ENCODE measurements at places on chromosomes 4 and X.

DNA sequence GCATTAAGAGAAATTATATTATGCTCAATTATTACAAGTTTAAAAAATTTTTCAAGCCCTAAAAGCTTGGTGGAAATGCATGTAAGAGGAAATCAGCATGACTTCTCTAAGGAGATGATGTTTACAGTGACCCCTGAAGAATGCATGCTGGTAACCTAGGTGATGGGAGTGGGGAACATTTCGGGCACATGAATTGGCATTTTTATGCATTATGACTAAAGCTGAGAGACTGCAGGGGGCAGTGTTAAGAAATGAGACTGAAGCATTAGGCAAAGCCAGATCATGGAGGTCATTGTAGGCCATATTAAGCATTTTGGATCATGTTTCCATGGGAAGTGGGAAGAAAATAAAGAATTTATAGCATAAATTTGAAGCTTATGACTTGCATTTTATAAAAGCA, 421.3 kb downstream of the FAT4 start:
- DNase-seq, result no peak

DNA sequence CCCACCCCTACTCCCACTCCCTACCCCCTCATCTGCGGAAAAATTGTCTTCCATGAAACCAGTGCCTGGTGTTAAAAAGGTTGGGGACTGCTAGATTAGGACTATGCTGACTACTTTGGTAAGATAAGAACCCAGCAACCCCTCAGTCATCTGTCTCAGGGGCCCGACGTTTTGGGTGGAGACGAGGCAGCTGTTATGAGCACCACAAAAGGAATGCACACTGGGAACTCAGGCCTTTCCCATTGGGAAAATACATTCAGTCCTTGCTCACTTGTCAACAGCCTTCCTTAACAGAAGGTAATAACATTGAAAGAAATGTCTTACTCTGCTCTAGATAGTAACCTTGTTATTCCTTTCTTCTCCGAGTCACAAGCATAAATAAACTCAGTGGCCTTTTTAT, 310.8 kb downstream of the AFF2 start:
- peak; percentile 6 for DNase-seq

DNA sequence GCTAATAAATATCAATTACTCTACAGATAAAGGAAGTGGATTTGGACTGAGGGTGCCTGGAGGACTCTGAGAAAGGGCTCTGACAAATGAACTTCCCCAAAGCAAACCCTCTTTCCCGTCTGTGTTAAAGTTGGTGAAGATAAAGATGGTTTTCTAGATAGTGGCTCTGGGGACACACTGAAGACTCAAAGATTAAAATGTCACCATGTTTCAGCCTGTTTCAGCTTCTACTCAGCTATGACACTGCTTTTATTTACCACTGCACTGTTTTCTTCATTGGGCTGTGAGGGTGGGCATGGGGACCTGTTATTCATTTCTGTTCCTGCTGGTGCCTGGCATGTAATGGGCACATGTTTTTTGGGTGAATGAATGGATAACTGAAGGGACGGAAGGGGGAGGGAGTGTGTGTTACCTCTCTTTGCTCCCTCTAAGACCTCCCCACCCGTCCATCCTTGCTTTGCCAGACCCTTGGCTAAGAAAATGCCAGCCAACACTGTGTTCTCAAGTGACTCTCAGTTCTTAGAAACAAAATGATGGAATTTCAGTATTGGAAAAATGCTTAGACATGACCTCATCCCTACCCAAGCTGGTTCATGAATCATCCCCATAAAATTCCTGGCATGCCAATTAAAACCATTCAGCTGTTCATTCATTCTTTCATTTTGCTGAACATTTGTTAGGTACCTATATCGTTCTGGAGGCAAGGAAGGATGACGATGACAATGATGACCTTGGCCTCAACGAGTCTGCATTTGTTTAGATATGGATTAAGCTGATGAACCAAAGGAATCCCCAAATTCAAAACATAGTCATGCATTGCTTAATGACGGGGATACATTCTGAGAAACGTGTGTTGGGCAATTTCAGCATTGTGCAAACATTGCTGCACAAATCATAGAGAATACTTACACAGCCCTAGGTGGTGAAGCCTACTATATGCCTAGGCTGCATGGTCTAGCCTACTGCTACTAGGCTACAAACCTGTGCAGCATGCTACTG, 13.4 kb upstream of the STK32B start:
- DNase-seq, result no peak

- DNase-seq, result no peak
Measured at GRCh38 chrX:136814847-136815750, 34.4 kb upstream of the ARHGEF6 start.

DNA sequence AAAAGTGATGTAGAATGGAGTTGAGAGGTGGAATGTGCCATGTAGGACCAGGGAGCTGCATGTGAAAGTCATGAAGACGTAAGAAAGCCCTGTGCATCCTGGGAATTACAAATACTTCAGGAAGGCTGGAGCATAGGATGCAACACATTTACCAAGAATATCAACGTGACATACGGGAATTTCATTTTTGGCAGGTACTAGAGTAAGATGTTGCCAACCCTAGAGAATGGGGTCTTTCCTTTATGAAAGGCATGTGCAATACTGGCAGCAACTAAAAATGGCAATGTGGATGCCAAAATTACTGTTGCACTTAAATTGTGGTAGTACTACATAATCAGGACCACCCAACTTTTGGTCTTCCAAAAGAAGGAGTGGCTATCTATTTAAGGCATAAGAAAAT, 188.0 kb downstream of the COL25A1 start:
- no peak for DNase-seq

DNA sequence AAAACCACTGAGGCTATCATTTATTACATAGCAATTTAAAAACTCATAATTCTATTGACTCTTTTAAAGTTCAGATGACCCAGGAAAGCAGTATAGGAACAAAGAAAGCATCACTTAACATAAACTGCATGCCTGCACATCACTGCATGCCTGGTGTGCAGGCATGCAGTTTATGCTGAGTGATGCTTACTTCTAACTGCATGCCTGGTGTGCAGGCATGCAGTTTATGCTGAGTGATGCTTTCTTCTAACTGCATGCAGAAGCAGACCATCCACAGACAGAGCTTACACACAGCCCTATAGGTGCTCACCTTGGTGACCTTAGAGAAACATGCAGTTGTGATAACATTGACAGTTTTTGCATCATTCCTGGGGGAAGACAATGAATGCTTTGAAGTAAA, 17.0 kb downstream of the SDAD1 start:
- DNase-seq, result no peak

All from ELF-1 (cell line).